ENCODE measurements at places on chromosomes 3 and 15.

- DNase-seq = no peak
Observed at GRCh38 chr3:181561139-181562031, 150.3 kb upstream of the SOX2 start.

DNA sequence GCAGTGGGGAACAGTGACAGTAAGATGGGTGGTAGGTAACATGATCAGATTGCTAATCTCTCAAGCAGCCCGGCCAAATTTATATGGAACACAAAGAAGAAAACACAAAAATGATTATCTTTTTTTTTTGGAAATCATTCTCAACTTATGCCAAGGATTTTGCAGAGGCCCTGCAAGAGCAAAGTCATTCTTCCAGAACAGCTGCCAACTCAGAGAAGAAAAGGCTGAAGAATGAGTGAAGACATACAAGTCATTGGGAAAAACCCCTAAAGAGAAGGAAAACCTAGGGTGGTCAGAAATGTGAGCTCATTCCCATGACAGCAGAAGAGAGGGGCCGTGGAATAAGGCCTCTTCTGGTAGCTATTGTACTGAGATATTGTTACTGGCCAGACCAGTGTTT, 246.7 kb downstream of the SHOX2 start:
- no peak for DNase-seq

DNA sequence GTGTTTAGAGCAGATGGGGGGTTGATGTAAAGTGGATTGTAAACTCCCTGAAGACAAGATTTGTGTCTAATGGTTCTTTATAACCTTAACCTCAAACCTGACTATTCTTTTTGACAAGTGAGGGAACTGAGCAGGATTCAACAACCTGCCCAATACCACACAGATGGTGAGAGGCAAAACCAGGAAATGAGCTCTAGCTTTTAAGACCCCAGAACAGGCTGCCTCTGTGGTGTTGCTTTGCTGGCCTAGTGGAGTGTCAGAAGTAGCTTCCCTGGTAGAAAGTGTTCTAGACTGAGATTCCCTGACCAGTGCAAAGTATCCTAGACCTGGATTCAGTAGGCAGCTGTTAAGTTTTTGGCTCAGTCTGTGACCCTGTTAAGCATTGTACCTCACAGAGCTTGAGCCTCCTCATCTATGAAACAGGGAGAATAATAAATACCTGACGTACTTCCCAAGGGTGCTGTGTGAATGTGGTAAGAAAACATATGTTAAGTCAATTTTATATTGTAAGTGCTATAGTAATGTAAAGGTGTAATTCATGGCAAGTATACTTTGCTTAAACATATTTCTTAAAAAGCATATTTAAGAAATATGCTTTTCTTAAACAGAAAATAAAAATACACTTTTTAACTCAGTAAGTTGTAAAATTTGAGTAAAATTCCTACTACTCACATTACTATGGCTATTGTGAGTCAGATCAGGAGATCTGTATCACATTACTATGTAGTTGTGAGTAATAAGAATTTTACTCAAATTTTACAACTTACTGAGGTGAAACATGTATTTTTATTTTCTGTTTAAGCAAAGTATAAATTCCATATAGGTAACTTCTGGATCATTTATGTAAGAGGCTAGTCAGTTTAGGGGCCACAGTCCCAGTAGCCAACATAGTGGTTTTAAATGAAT, 8.8 kb downstream of the GPR87 start:
- no peak for DNase-seq

- no peak for DNase-seq
Observed at GRCh38 chr3:134598763-134599545, 51.9 kb downstream of the KY start.

GRCh38 chr3:160213191-160213590, 12.0 kb upstream of the C3orf80 start:
- DNase-seq = no peak

DNA sequence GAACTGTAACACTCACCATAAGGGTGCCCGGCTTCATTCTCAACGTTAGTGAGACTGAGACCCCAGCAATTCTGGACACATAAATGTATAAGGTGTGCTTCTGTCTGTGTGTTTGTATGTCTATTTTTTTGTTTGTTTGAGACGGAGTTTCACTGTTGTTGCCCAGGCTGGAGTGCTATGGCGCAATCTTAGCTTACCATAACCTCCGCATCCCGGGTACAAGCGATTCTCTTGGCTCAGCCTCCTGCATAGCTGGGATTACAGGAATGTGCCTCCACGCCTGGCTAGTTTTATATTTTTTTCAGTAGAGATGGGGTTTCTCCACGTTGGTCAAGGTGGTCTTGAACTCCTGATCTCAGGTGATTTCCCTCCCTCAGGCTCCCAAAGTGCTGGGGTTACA, 43.3 kb upstream of the C2CD4B start:
- DNase-seq = no peak

GRCh38 chr3:129598000-129598381, 8.5 kb downstream of the PLXND1 start:
- DNase-seq = no peak

DNA sequence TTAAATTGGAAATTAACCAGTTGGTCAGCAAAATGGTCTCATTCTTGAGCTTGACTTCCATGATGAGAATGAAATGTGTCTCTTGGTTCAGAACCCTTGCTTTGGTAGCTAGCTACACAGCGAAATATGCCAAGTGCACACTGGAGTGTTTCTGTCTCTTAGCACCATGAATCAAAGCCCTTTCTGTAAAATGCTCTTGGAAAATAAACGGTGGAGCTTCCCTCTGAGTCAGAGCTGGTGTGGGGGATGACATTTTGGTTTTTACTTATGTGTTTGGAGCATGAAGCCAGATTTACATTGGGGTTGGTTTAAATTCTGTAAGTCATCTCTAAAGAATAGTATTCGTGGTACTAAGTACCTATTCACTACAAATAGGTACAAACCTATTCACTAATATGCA, 85.1 kb upstream of the NANOGP8 start:
- DNase-seq = no peak

DNA sequence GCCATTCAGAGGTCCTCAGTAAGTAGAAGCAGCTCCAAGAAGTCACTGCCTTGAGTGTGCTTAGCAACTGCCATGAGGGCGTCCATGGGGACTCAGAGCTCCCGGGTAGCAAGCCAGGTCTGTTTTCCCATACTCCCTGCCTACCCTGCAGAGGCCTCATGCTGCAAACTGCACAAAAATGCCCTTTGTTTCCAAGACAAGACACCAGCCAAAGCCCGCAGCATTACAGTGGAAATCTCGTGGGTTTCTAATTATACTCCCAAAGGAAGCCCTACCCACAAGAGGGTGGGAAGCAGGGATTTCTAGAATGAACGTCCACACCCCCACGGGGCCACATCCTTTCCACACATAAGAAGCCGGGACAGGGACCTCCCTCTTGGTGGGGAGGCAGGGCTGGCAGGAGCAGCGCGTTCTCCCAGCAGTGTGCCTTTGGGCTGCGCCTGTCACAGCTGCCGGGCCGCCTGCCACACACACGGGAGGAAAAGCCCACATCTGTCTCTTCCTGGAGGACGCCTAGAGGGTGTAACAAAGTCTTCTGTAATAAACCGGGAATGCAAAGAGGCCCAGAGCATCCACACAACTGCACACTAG, 31.1 kb downstream of the FAM174B start:
- DNase-seq = no peak

DNA sequence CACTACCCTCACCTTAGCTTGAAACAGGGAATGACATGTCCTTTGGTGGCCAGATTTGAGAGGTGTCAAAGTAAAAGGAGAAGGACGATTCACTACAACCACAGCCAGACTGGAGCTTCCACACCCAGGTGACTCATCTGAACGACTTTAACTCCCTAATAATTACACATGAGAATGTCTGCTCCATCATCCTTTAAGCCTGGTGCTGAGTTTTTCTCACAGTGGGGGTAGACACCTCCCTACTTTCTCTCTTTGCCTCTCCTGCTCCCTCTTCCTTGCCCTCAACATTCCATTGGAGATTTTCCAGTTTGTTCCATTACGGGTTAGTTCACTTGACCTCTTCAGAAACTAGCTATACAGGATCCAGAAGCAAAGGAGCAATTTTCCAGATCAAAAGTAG, 154.3 kb upstream of the BHLHE40 start:
- no peak for DNase-seq

- no peak for DNase-seq
Observed at GRCh38 chr15:96549136-96549535, 218.6 kb downstream of the NR2F2 start.

GRCh38 chr3:56867671-56868070, 65.9 kb upstream of the ARHGEF3 start:
- DNase-seq = no peak

DNA sequence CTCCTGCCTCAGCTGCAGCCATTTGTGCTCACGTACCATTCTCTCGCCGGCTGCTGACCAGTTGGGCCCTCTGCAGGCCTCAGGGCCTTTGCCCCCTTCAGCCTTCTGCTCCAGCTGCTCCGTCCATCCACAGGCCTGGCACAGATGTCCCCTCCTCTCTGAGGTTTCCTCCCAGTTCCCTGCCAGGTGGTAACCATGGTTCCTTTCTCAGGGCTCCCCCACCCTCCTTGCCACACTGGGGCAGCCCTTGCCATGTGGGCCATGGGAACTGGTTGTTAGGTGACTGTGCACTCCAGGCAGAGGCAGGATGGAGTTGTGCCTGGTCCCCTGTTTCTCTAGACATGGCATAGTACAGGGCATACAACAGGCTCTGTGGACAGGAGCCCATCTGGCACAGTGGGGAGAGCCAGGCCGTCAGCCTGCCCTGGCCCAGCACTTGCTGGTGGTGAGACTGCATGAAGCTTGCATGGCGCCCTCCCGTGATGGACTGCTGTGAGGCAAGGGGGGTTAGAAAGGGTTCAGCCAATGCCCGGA, 148.9 kb downstream of the DNAJB8 start:
- DNase-seq = no peak

GRCh38 chr3:169953462-169954141, 13.0 kb upstream of the SEC62 start:
- no peak for DNase-seq

DNA sequence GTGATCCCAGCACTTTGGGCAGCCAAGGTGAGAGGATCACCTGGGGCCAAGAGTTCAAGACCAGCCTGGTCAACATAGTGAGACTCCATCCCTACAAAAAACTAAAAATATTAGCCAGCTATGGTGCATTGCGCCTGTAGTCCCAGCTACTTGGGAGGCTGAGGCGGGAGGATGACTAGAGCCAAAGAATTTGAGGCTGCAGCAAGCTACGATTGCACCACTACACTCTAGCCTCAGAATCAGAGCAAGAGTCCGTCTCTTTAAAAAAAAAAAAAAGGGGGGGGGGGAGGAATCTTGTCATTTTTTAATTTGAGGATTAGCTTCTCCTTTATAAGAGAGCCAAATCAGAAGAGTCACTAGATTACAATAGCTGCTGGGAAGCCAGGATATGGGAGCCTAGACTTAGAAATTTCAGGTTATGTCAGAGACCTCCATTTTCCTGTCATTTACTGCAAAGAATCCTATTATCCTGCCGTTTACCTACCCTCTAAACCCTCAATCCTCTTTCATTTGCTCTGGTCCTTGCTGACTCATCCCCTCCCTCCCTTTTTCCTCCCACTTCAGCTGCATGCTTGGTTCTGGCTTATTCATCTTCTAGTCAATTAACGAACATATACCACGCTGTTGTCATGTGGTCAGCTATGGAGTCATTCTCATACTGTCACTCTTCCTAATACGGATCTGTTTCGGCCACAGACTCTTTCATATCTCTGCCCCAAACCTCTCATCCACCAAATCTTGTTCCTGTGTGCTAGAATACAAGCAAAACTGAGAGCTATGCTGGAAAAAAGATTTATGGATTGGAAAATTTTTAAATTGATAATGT, 83.8 kb upstream of the PPIB start:
- DNase-seq = no peak

DNA sequence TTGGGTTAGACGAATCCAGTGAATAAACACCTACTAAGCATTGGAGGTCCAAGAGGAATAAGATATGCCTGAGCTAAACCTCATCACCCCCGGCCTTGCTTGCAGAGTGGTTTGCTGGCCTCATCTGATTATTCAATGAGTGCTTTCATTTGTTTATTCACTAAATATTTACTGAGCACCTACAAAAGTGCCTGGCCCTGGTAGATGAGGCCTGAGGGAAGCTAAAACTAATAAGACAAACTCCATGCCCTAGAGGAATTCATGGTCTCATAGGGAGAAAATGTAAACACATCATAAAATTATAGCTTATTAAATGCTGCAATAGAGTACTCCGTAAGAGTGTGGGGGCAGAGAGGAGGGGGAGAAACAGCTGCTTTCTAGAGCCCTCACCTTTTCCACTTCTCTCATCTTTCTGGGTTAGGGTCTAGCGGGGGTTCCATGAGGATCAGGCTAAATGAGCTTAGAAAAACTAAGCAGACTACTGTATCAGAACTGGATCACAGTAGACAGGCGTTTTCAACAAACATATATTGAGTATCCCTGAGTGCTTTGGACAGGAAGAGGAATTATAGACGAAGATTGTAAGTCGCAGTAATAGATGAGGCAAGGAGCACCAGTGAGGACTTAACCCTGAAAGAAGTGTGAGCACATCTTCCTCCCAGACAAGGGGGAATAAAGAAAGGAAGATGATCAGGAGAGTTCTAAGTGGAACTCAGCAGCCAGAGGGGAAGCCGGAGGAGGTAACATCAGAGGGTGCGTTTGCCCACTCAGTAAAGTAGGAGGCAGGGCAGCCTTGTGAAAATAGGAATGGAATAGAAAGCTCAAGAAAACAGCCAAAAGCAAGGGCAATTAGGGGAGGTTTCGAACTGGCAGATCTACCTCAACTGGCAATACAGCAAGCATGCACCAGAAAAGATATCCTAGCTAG, 31.5 kb upstream of the LAMP3 start:
- DNase-seq = peak; percentile 32

DNA sequence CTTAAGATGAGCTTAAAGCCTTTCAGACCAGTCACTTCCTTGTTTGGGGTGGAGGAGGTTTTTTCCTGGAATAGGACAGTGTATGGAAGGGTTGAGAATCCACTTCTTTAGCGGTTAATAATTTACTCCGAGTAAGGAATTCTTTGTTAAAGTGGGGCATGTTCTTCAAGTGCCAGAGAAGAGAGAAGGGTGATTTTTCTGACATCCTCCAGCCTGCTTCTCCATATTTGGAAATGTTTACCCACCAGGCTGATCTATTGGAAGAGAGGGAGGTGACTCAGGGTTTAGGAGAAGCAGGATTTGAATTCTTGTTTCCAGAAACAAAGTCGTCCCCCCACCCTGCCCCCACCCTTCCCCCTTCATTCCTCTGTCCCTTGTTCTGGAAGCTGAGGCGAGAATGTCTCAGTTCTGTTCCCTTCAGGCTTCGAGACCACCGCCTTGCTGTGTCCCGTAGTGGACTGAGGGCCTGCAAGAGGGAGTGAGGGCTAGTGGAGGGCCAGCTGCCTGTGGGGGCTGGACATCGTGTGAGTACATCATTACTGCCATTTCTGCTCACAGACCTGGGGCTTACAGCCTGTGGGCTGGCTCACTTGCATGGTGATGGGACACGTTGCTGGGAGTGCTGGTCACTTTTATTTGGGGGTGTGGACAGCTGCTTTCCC, 58.5 kb downstream of the LPP start:
- no peak for DNase-seq
